ENCODE measurements at places on chromosomes 5 and 9.

DNA sequence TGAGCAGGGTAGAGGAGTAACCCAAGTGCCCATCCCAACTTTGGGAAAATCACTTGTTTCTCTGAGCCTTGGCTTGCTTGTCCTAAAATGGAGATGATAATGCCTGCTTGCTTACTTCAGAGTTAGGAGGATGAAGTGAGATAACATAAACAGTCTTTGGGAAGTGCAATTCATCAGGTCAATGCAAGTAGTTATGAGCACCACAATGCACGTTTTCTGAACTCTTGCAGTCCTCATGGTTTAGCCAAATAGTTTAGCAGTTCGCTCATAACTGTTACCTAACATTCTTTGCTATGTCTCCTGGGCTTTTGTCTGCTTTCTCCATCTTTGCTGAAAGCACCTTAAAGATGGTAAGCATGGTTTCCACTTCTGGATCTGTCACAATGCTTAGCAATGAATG, 270.0 kb downstream of the ADAMTSL1 start:
- DNase-seq = no peak

GRCh38 chr9:14398473-14398872, 84.5 kb upstream of the NFIB start:
- DNase-seq = no peak

DNA sequence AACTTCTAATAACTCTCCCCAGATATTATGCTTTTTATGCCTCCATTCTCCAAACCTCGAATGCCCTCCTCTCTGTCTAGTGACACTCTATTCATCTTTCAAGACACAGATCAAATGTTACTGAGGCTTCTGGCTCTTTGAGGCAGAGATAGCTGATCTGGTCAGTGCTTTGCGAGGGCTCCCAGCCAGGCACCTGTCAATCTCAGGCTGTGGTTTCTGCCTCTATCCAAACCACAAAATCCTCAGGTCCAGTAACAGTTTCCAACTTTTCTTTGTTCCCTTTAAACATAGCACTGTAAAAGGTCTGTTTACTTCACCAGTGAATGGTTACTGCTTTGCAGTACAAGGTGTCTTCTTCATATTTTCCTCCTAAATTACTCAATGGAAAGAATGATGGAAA, 11.5 kb upstream of the STK32A start:
- no peak for DNase-seq

GRCh38 chr9:136249877-136250559, 4.4 kb upstream of the QSOX2 start:
- no peak for DNase-seq

Data from stimulated activated CD4-positive, alpha-beta T cell treated with anti-CD3 and anti-CD28 coated beads, Interleukin-1b, Interleukin-23, amount 100 ng/mL, for 48 hours (primary cell).